ENCODE measurements at places on chromosomes 5 and 9.

GRCh38 chr9:70668751-70669150 is 254.3 kb upstream of the KLF9 start:
- DNase-seq = no peak

DNA sequence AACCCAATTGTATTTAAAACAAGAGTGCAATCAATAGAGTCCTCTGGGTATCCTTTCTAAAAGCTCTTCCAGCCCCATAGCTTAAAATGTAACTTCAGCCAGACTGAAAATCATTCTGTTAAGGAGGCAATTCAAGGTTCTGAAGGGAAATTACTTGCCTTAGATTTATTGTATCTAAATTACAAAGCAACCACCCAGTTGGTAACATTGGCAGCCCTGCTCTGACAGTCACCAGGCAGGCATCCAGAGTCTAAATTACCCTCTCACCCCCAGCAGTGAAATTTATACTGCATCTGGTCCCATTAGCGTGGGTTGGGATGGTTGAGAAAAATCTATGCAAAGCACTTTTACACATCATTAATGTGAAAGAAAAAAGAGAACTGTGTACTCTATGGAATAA is 514.7 kb downstream of the MTRR start:
- DNase-seq = no peak

DNA sequence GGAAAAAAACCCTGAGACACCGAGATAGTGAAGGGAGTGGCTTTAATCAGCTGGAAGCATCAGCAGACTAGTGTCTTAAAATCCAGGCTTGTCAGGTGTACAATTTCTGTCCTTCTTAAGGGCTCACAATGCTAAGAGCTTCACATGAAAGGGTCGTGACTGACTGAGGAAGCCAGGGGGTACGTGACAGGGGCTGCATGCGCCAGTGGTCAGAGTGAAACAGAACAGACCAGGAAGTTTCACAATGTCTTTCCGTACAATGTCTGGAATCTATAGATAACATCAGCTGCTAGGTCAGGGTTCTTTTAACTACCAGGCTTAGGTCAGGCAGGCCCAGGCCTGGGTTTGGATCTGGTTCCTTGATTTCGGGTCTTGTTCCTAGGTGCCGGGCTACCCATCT is 253.0 kb downstream of the CDH10 start:
- DNase-seq = no peak

DNA sequence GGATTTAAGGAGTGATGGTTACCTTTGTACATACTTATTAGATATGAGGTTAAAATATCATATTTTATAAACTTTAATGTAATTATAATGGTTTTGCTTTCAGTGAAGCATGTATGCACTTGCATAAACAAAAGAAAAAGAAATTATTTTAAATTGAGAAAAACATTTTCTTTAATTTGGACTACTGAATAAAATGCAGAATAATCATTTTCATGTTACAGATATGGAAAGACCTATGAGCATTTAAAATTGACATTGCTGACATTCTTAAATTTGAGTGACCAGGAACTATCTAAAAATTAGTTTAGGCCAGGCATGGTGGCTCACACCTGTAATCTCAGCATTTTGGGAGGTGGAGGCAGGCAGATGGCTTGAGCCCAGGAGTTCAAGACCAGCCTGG is 49.2 kb downstream of the LIX1 start:
- no peak for DNase-seq

DNA sequence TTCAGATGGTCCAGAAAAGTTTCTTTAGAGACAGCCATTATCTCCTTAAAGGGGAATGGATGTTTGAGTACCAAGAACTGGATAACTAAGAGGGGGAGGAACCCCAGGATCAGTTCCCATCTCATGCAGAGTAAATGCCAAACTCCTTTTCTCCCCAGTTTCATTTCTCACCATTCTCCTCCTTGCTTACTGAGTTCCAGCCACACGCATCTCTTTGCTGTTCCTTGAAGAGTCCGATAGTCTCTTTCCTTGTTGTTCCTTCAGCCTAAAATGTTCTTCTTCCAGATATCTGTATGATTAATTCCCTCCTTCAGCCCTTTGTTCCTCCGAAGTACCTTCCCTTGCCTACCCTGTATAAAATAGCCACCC is 30.0 kb downstream of the KDM4C start:
- no peak for DNase-seq

DNA sequence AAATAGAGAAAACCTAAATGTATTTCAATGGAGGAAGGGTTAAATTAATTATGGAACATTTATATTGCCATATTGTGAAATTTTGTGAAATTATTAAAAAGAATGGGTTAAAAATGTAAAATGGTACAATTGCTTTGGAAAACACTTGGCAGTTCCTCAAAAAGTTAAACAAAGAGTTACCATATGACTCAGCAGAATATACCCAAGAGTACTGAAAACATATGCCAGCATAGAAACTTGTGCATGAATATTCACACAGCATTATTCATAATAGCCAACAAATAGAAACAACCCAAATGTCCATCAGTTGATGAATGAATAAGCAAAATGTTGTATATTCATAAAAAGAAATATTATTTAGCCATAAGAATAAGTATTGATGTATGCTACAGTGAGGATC is 181.0 kb upstream of the MAST4 start:
- no peak for DNase-seq

DNA sequence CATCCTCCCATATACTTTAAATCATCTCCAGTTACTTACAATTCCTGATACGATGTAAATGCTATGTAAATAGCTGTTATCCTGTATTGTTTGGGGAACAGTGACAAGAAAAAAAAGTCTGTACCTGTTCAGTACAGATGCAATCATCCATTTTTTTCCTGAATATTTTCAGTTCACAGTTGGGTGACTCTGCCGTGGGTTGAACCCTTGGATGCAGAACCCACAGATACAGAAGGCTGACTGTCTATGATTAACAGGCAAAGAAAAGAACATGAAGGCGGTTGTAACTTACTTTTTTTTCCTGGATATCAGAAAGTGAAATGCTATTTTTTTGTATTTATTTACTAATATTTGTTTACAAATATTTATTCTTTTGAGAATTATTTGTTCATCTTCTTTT is 33.2 kb downstream of the DAP start:
- DNase-seq = no peak

DNA sequence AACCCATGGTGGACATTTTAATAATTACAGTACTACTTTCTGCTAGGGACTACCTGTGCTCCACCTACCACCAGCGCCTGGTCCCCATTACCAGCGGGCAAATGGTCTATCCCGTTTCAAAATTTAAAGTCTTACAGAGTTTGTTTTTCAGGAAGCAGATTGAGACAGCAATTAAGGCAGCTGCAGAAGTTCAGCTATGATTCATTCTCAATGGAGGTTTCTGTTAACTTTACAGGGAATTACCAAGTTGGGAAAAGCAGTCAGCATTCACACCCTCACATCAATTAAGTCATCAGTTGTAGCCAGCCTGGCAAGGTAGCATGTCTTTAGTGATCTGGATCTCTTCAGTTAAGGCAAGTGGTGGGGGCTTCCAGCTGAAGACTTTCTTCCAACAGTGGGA is 410.6 kb upstream of the DAB2 start:
- DNase-seq = no peak

- no peak for DNase-seq
Measured at GRCh38 chr9:26870292-26870691, 22.3 kb downstream of the CAAP1 start.

DNA sequence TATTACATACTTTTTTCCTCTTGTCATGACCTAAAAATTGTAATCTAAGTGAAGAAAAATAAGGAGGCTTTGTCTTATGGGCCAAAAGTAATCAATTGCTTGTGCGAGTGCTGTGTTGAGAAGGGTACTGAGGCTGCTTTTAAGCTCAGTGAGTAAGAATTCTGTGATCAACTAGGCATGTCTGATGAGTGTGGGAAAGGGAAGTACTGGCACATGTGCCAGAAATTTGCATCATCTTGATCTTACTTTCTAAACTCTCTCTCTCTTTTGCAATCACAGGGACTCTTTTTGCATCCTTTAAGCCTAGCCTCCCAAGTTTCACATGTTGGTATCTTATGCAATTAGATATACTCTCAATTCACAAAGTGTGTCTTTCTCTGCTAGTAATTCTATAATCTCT is 329.9 kb downstream of the KIF4B start:
- DNase-seq = no peak

DNA sequence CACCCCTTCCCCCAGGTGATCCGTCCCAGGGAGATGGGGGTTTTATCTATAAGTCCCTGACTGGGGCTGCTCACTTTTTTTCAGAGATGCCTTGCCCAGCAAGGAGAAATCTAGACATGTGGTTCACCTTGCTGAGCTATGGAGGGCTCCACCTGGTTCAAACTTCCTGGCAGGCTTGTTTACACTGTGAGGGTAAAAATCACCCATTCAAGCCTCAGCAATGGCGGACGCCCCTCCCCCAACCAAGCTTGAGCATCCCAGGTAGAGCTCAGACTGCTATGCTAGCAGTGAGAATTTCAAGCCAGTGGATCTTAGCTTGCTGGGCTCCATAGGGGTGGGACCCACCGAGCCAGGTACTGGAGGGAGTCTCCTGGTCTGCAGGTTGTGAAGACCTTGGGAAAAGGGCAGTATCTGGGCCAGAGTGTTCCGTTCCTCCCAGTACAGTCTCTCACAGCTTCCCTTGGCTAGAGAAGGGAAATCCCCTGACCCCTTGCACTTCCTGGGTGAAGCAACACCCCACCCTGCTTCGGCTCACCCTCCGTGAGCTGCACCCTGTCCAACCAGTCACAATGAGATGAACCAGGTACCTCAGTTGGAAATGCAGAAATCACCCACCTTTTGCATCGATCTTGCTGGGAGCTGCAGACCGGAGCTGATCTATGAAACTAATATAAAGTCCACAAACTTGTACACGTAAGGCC is 231.7 kb downstream of the CTNND2 start:
- no peak for DNase-seq

GRCh38 chr5:60287174-60287771 is 393.7 kb upstream of the PDE4D start:
- peak; percentile 84 for DNase-seq

GRCh38 chr5:72390836-72391235 is 70.7 kb downstream of the PTCD2 start:
- no peak for DNase-seq

DNA sequence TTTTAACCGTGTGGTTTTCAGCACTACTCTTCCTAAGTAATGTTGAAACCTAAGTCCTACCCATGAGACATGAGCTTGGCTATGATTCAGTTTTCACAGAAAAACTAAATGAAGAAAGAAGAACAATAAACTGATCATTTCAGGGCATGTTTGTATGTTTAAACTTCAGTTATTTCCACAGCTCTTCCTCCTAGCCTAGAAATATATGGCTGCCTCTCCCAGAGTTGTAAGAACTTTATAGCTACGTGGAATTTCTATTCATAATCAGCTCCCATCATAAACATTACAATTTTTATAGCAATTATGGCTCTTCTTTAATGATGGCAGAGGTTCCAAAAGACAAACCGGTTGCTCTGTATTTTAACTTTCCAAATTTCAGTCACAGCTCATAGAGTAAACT is 314.7 kb upstream of the ADAMTSL1 start:
- DNase-seq = no peak

DNA sequence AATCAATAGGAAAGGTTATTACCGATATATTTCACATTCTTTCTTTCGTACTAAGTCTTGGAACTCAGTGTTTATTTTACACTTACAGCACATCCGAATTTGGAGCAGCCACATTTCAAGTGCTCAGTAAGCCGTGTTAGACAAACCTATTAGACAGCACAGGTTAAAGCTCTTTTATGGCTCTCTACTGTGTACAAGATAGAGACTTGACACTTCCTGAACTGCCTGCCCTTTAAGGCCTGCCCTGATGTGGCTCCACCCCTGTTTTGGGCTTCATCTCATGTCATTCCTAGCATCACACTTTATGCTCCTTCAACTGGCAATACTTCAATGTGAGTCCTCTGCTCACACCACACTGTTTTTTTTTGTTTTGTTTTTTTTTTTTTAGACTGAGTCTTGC is 23.5 kb upstream of the SUSD1 start:
- DNase-seq = no peak

GRCh38 chr9:84839541-84839940 is 170.0 kb downstream of the NTRK2 start:
- DNase-seq = no peak

- no peak for DNase-seq
Measured at GRCh38 chr9:113462781-113463286, 693 bp upstream of the RGS3 start.

- DNase-seq = no peak
Measured at GRCh38 chr5:56763182-56763581, 52.2 kb upstream of the MAP3K1 start.

GRCh38 chr5:167961731-167962130 is 329.7 kb upstream of the WWC1 start:
- no peak for DNase-seq

GRCh38 chr9:37300620-37301019 is 121.9 kb upstream of the GRHPR start:
- no peak for DNase-seq

DNA sequence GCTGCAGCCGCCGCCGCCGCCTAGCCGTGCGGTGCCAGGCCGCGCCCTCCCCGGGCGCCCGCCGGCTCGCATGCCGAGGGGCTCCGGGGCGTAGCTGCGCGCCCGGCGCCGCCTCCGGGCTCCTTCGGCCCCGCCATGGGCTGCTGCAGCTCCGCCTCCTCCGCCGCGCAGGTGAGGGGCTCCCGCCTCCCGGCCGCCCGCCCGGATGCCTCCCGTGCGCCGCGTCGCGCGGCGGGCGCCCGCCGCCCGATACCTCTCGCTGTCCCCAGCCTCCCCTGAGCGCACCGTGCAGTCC is 230 bp downstream of the SLC44A1 start:
- no peak for DNase-seq

GRCh38 chr9:108272349-108272899 is 583.4 kb downstream of the ACTL7B start:
- peak; percentile 21 for DNase-seq

GRCh38 chr9:128838338-128838737 is 8.7 kb upstream of the SPOUT1 start:
- no peak for DNase-seq
